ENCODE measurements at places on chromosomes 5 and 9. TPM values are rescaled to one million over a fixed set of nuclear protein-coding genes. Genes with fewer than 3 reads are reported as not detected.
A peak's percentile ranks its signal among the peaks of the same experiment; 100 is the strongest.

PCDHGB2 gene
- 0.47 TPM for total RNA-seq

RGS14 gene
- total RNA-seq = 10.1 TPM

DNA sequence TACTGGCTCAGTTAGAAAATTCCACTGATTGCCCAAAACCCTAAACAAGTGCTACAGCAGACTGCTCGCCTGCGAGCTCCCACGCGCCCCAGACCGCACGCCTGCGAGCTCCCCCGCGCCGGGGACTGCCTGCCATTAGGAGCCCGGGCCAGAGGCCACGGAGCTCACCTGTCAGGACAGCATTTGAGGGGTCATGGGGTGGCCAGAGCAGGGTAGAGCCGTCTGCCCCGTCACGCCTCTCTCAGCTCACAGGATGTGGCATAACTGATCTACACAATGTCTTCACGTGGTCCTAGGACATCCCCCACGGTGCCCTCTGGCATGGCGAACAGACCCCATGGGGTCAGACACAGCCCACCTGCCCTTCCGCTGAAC is 29.1 kb upstream of the LRRC14B start:
- no peak for DNase-seq

- DNase-seq = no peak
Measured at GRCh38 chr9:114238472-114238871, 83.1 kb downstream of the COL27A1 start.

FAM151B gene
- 1.4 TPM for total RNA-seq

GRCh38 chr9:137205126-137206069 is at the start of the genes NDOR1 and TMEM203:
TSS of gene NDOR1 (plus strand) at chr9:137205700. CDS start at chr9:137205778, 78 bp downstream.
TSS of gene TMEM203 (minus strand) at chr9:137205648. CDS start at chr9:137205414, 234 bp downstream.
- DNase-seq = peak; percentile 96

GRCh38 chr9:8208465-8208864 is 408.9 kb upstream of the DMAC1 start:
- no peak for DNase-seq

DNA sequence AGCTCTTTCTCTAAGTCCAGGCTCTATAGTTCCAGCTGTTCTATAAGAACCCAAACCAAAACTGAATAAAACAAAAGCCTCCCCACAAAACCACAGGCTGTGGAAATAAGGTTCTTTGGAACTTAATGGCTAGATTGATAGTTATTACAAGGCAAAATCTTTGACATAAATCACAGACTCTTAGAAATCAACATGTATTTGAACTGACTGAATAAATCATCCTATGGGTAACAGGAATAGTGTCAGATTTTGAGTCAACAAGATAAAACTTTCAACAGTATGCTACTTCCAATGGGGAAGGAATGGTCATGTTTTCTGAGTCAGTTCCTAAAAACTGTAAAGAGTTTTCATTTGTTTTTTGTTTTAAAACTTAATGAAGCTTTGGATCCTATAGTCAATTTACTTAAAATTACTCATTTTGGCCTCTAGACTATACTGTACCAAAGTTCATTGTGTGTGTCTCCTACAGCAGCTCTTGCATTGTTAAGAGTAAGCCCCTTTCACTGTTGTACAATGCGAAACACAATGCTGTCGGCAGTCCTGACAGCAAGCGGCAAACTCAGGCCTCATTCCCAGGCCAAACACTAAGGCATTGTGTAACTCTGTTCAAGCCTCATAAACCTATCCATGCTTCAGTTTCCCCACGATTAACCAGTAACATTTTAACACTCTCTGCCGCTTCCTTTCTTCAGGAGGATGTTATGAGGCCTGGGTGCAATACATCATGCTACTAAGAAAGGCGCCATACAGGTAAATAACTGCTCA is 134.1 kb downstream of the ARL15 start:
- no peak for DNase-seq

RFESD gene
- total RNA-seq = 2.0 TPM

GRCh38 chr5:174120401-174121005 is 75.0 kb downstream of the NSG2 start:
- no peak for DNase-seq

DNA sequence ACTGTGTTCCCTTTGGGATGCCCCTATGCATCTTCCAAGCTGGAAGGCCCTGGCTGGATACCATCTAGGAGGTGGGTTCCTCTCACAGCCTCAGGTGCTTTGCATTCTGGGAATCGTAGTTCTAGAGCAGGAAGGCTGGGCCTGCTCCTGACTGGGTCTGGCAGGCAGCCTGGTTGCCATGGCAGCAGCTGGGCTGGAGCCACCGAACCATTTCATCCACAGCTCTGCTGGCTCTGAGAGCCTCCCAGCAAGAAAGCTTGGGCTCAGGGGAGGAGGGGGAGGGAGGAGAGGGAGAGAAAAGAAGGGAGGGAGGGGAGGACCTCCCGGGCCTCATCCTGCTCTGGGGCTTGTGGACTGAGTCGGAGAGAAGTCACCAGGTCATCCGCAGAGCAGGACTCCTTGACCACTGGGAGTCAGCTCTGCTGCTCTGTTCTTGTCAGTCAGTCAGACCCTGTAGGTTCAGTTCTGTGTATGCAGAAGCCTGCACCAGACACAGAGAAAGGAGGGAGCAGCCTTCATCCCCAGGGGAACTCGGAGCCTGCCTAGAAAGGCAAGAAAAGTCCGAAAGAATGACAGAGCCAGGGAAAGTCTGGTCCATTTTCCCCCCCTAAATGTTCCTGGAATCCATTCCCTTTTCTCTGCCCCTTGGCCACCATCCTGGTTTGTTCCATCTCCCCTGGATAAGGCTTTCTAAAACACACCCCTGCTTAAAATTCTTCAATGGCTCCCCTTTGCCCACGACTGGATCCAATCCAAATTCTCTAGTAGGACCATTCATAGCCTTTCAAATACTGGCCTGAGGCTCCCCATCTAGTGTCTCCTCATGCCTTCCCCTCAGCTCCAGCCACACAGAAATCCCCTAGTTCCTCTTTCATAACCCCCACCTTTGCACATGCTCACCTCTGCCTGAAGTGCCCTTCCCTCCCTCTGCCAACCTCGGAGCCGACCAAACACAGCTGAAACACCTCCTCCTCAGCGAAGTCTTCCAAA is 65.4 kb upstream of the ARAP3 start:
- DNase-seq = peak; percentile 34

GRCh38 chr5:53407373-53407772 is 73.1 kb upstream of the FST start:
- no peak for DNase-seq

- no peak for DNase-seq
Measured at GRCh38 chr5:104345222-104346016, 782.8 kb upstream of the NUDT12 start.

COL15A1 gene
- 16.0 TPM for total RNA-seq

RNF183 gene
- total RNA-seq = 0.57 TPM

DNA sequence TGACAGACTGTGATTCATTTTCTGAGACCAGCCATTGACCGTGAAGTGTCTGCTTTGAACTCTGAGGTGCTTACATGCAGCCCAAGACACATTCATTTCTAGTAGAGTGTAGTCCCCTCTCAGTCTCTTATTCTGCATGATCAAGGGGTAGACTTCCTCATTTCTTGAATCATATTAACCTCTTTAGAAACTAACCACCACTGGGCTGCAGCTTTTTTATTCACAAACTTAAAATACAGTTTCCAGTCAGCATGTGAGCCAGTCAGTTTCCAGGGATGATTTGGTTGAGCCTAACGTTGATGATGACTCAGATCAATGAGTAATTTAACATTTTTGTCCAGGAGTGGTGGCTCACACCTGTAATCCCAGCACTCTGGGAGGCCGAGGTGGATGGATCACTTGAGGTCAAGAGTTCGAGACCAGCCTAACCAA is 59.2 kb downstream of the OTULIN start:
- no peak for DNase-seq

DOCK2 gene
- 6.0 TPM for total RNA-seq

CCL21 gene
- total RNA-seq = 27.3 TPM

All from colonic mucosa (tissue), 4 donors.